ENCODE measurements at places on chromosomes 5 and 9.

GRCh38 chr5:15748266-15748665 lies 248.3 kb downstream of the FBXL7 start:
- DNase-seq: no peak

DNA sequence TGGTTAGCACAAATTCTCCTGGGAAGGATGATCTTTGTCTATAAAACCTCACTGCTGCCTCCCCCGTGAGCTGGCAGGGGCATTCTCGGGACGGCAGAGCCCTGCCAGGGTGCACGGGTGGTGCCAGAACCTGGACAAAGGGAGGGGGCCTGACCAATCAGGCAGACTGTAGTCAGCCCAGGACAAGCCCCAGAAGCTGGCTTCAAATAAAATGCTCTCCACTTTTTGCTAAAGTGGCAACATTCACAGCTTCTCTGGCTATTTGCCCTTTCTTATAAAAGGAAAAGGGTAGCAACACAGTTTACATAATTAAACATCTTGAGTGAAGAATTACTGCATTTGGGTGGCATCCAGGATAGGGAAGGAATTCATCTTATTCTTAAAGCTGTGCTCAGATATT lies 14.4 kb downstream of the IL9 start:
- DNase-seq: no peak

GRCh38 chr5:73763300-73764032 lies 137.5 kb downstream of the ARHGEF28 start:
- DNase-seq: no peak

DNA sequence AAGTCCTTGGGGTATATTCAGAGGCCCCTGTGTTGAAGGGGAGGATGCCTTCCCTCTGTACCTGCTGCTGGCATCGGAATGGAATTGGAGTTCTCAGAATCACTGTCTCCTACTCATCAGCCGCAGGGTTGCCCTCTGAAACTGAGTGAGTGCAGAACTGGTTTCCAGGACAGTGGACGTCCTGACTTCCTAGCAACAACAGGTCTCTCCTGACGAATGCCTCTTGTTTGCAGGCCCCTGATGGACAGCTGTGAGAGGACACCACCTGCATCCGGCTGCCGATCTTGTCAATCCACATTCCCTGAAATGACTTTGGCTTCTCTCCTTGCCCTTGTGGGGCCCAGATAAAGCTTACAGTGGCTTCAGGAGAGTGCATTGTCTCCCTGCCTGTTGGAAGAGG lies 274.5 kb downstream of the NSG2 start:
- DNase-seq: no peak

GRCh38 chr9:72665421-72665820 lies 144.0 kb downstream of the TMC1 start:
- no peak for DNase-seq

GRCh38 chr9:17487467-17487866 lies 91.4 kb upstream of the SH3GL2 start:
- no peak for DNase-seq

Measured in CD4-positive, alpha-beta T cell treated with Interferon gamma for 1 hour (primary cell).